Heart left ventricle (tissue), 16 donors: ENCODE measurements at places on chromosomes 16 and 17. TPM values are rescaled to one million over a fixed set of nuclear protein-coding genes. Genes with fewer than 3 reads are reported as not detected.

DNA sequence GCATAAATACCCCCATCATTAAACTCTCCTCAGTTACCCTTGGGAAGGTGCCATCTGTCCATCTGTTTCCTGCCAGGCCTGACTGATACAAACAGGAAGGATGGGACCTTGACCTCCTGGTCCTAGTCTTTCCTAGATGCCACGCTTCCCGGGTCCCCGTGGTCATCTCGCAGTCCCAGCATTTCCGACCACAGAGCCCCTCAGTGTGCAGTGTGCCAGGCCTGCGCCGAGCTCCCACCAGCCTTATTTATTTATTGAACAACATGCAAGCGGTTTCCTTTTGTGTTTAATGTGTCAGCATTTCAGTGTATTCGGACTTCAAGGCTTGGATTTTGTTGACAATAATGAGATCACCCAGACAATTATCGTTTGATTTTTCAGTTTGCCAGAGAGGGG is 45.6 kb upstream of the NKD1 start:
- DNase-seq: no peak

Gene ELMO3
- total RNA-seq: 0.65 TPM

Gene PRM1
- not detected for total RNA-seq

- DNase-seq: no peak
These were observed 1.4 kb upstream of the WWOX start for GRCh38 chr16:78098087-78098486.

GRCh38 chr17:7369825-7370224 is 11.1 kb upstream of the TNK1 start:
- DNase-seq: no peak

- no peak for DNase-seq
These were observed 33.8 kb downstream of the SDK2 start for GRCh38 chr17:73610331-73610911.

Gene CCDC43
- total RNA-seq: 19.0 TPM
